ENCODE measurements at places on chromosomes 12 and 14. TPM values are rescaled to one million over a fixed set of nuclear protein-coding genes. Genes with fewer than 3 reads are reported as not detected.

MARK3 gene
- 58.6 TPM for total RNA-seq

TSPAN8 gene
- total RNA-seq = 0.15 TPM

REP15 gene
- total RNA-seq = 0.60 TPM

TAS2R42 gene
- not detected for total RNA-seq

CISTR gene
- total RNA-seq = not detected

PIWIL1 gene
- total RNA-seq = not detected

GPR135 gene
- 1.0 TPM for total RNA-seq

DIO2 gene
- 9.2 TPM for total RNA-seq

RAD9B gene
- total RNA-seq = 0.31 TPM

INHBE gene
- 0.13 TPM for total RNA-seq

NCOR2 gene
- 226 TPM for total RNA-seq

RPGRIP1 gene
- total RNA-seq = 0.37 TPM

CAPZA3 gene
- total RNA-seq = not detected

SERPINA9 gene
- total RNA-seq = not detected

All from A549 treated with CpdA at 1 μM for 4 hours (cell line).